ENCODE measurements at places on chromosomes 7 and 10.

GRCh38 chr7:46032942-46033341 lies 111.9 kb upstream of the IGFBP3 start:
- no peak overlapping the region for H3K4me3 ChIP-seq
- H3K27me3 ChIP-seq, result no peaks in the 10 kb centered on the region
- H3K36me3 ChIP-seq, result no peaks in the 10 kb centered on the region
- no peak for DNase-seq

GRCh38 chr10:30456266-30456665 lies 22.3 kb downstream of the MAP3K8 start:
- H3K36me3 ChIP-seq, result peaks cover 4% of the 10 kb centered on the region
- no peak overlapping the region for H3K4me3 ChIP-seq
- H3K27ac ChIP-seq, result no peak overlapping the region
- H3K27me3 ChIP-seq, result no peaks in the 10 kb centered on the region
- DNase-seq, result no peak

GRCh38 chr10:80855348-80855971 lies 317.8 kb downstream of the SH2D4B start:
- H3K4me1 ChIP-seq, result no peaks in the 10 kb centered on the region
- no peaks in the 10 kb centered on the region for H3K27me3 ChIP-seq
- H3K27ac ChIP-seq, result no peak overlapping the region
- H3K4me3 ChIP-seq, result no peak overlapping the region

DNA sequence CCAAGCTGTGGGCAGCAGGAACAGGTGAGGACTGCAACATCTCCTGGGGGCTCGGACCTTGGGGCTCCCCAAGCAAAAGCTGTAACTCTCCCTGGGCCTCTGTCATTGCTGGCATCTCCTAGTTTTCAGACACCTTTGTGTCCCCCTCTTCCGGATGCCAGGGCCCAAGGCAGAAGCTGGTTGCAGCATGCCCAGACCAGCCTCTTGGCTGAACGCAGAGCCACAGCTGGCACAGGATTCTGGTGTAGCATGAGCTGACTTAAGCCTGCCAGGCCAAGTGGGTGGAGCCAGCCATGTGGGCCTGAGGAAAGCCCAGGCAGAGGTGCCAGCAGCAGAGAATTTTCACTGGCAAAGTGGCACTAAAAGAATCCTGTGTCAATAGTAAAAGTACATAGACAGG lies 43.5 kb downstream of the ZWINT start:
- no peaks in the 10 kb centered on the region for H3K4me1 ChIP-seq
- H3K27ac ChIP-seq, result no peak overlapping the region
- H3K4me3 ChIP-seq, result no peak overlapping the region
- H3K36me3 ChIP-seq, result no peaks in the 10 kb centered on the region

DNA sequence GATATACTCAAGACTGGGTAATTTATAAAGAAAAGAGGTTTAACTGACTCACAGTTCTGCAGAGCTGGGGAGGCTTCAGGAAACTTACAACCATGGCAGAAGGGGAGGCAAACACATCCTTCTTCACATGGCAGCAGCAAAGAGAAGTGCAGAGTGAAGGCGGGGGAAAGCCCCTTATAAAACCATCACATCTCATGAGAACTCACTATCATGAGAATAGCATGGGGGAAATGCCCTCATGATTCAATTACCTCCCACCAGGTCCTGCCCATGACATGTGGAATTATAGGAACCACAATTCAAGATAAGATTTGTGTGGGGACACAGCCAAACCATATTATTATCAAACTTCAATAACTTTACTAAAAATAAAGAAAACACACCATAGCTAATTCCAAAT lies 30.4 kb upstream of the JAZF1 start:
- no peak for DNase-seq
- H3K27me3 ChIP-seq, result no peaks in the 10 kb centered on the region
- no peaks in the 10 kb centered on the region for H3K4me1 ChIP-seq
- H3K4me3 ChIP-seq, result no peak overlapping the region

DNA sequence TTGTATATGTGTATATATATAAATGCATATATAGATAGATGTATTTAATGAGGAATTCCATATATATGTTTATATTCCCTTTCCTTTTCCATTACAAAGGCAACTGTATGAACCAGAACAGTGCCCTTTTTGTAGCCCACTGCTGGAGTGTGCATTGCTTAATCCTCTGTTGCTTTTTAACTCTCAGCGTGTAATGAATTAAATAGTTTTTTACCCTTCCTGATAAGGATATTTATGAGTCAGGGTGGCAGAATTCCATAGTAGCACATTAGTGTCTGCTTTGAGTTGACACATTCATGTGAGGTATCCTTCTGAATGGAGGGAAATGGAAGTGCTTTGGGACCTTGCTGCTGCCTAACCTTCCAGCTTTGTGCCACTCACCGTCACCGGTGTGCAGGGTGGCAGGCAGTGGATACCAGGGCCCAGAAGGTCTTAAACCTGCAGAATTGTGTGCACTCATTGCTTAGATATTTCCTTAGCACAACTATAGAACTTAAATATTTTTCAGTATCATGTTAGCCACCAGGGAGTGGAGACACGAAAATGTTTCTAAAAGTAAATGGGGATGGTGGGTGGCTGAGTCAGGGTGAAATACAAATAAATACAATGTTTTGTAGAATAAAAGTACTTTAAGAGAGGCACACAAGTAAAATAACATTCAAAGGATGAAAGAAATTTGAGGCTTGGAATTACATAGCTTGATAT lies 117.9 kb downstream of the SND1 start:
- H3K4me3 ChIP-seq, result no peak overlapping the region
- H3K4me1 ChIP-seq, result no peaks in the 10 kb centered on the region
- no peak overlapping the region for H3K27ac ChIP-seq
- no peaks in the 10 kb centered on the region for H3K36me3 ChIP-seq
- no peaks in the 10 kb centered on the region for H3K27me3 ChIP-seq

- H3K27ac ChIP-seq, result peak overlapping the region; percentile 42
- H3K4me1 ChIP-seq, result no peaks in the 10 kb centered on the region
- H3K4me3 ChIP-seq, result no peak overlapping the region
Observed at GRCh38 chr7:101401390-101402080, 38.9 kb downstream of the COL26A1 start.

DNA sequence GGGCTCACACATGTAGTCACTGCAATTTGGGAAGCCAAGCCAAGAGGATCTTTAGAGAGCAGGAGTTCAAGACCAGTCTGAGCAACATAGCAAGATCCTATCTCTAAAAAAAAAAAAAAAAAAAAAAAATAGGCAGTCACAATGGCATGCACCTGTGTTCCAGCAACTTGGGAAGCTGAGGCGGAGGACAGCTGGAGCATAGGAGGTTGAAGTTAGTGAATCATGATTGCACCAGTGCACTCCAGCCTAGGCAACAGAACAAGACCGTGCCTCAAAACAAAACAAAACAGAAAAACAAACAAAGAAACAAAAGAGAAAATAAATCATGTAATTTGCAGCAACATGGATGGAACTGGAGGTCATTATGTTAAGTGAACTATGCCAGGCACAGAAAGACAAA lies 33.6 kb upstream of the BICC1 start:
- H3K36me3 ChIP-seq, result no peaks in the 10 kb centered on the region
- DNase-seq, result no peak
- H3K4me1 ChIP-seq, result no peaks in the 10 kb centered on the region
- no peak overlapping the region for H3K4me3 ChIP-seq

DNA sequence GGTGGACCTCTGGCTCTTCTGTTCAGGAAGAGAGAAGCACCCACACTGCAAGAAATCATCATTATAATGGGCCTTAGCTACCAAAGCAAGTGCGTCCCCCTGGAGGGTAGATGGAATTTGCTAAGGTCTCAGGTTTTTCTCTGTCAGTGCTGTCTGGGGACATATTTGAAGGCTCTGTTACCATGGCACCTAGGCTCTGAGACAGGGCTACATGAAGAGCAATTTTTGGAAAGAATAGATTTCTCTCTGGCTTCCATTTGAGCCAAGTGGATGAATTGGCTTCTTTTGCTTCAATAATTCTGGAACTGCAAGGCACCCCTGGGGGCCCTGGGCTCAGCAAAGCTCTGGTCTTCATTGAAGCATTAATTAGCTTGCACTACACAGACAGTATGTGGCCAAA lies 349.1 kb upstream of the GALNT17 start:
- DNase-seq, result no peak
- H3K4me3 ChIP-seq, result no peak overlapping the region
- H3K27ac ChIP-seq, result no peak overlapping the region

DNA sequence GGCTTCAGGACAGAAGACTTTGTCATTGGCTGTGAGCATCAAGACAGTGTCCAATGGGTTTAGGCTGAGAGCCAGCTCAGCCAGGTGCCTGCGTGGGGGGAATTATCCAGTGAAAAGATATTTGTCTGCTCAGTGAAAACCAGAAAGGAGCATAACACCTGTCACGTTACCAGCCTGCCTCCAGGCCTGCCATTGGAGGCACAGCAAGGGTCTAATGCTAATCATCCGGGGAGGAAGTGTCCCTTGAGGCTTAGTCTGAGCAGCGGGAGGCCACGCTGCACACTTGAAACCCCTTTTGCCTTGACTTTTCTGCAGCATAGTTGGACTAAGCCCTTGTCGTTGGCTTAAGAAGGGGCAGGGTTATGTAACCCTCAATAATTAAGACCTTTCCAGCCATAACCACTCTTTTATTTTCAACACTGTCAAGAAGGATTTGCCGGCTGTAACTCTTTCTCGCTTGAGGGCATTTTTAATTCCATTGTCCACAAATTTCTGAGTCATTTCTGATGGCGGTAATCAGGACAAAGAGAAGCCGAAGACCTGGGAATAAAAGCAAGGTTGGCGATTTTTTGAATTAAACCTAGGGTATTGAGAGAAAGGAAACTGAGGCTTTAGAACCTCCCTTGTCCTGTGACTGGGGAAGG lies 639.6 kb upstream of the FOXK1 start:
- no peak for DNase-seq
- H3K4me1 ChIP-seq, result no peaks in the 10 kb centered on the region
- no peaks in the 10 kb centered on the region for H3K27me3 ChIP-seq
- no peak overlapping the region for H3K27ac ChIP-seq
- no peaks in the 10 kb centered on the region for H3K36me3 ChIP-seq

- H3K4me1 ChIP-seq, result no peaks in the 10 kb centered on the region
- H3K27ac ChIP-seq, result no peak overlapping the region
Observed at GRCh38 chr7:156307193-156307592, 333.4 kb upstream of the RNF32 start.

- DNase-seq, result no peak
- no peaks in the 10 kb centered on the region for H3K27me3 ChIP-seq
- H3K27ac ChIP-seq, result no peak overlapping the region
Observed at GRCh38 chr7:39306016-39306570, 260.1 kb upstream of the YAE1 start.

GRCh38 chr10:9254353-9254752 lies 1199.9 kb downstream of the GATA3 start:
- no peaks in the 10 kb centered on the region for H3K27me3 ChIP-seq
- H3K36me3 ChIP-seq, result no peaks in the 10 kb centered on the region
- H3K4me1 ChIP-seq, result no peaks in the 10 kb centered on the region
- no peak overlapping the region for H3K4me3 ChIP-seq
- no peak overlapping the region for H3K27ac ChIP-seq

DNA sequence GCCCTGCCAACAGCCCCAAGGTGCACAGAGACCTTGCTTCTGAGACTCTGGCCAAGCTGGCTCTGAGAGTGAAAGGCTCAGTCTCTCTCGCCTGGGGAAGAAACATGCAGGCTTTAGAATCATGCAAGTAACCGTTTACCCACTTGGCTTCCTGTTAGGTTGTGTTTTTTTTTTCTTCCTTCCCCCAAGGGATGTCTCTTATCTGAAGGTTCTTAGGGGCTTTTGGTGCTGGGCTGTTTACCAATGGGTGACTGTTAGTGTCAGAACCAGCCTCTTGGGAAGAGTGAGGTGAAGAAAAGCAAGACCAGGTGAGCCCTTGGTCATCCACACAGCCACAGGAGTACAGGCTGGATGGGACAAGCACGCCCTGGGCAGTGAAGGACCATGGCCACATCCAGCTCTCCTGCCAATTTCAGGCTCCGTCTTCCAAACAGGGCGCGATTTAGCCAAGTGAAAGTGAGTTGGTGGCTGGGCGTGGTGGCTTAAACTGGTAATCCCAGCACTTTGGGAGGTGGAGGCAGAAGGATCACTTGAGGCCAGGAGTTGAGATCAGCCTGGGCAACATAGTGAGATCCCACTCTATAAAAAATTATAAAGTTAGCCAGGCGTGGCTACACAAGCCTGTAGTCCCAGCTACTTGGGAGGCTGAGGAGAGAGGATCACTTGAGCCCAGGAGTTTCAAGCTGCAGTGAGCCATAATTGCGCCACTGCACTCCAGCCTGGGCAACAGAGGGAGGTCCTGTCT lies 76.3 kb upstream of the CUX1 start:
- H3K27me3 ChIP-seq, result no peaks in the 10 kb centered on the region
- no peak overlapping the region for H3K4me3 ChIP-seq
- H3K4me1 ChIP-seq, result no peaks in the 10 kb centered on the region

DNA sequence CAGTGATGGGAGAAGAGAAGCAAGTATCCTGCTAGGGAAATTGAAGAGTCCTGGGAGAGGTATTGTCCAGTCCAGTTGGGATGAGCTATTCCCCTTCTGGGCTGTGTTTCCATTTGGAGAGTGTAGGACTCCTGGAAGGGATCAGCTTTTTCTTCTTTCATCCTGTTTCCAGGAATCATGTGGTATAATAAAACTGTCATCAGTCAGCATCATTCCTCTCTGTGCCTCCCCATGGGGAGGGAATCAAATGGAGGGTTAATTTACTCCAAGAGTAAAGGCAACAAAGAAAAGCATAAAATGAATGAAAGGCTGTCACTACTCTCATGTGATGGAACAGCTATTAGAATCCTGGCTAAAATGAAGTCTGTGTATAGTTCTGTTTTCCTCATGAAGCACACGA lies 429.9 kb downstream of the SORCS3 start:
- no peaks in the 10 kb centered on the region for H3K4me1 ChIP-seq
- H3K36me3 ChIP-seq, result no peaks in the 10 kb centered on the region
- H3K4me3 ChIP-seq, result no peak overlapping the region

DNA sequence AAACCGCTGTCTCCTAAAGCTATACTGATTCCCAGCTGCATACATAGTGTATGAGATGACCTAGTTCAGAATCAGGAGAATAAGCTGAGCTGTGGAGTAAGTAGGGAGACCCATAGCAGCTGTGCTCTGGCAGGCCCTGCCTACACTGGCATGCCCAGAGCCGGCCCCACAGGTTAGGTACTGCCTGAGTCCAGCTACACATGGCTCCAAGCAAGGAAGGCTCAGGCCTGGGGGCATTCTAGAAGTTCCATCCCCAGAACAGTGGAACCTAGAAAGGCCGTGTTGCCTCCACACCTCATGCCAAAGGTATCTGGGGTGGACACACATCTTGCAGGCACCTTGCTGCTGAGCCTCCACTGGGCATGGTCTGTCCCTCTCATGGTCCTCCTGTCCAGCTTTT lies 195.7 kb upstream of the CDCA7L start:
- DNase-seq, result no peak
- no peak overlapping the region for H3K4me3 ChIP-seq
- H3K27ac ChIP-seq, result no peak overlapping the region
- no peaks in the 10 kb centered on the region for H3K4me1 ChIP-seq
- H3K27me3 ChIP-seq, result no peaks in the 10 kb centered on the region
- H3K36me3 ChIP-seq, result no peaks in the 10 kb centered on the region

DNA sequence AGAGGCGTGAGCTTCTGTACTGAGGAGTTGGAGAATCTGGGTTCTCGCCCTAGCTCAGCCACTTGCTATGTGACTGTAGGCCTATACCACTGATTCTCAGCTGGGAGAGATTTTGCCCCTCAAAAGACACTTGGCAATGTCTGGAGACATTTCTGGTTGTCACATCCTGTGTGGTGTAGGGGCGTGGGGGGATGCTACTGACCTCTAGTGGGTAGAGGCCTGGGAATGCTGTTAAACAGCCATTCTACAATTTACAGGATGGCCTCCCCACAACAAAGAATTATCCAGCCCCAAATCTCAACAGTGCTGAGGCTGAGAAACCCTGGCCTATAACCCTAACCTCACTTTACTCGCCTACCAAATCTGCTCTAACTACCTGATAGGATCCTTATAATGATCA lies 58.8 kb upstream of the GAD2 start:
- no peak for DNase-seq
- H3K4me1 ChIP-seq, result no peaks in the 10 kb centered on the region
- no peak overlapping the region for H3K27ac ChIP-seq
- H3K36me3 ChIP-seq, result no peaks in the 10 kb centered on the region
- H3K27me3 ChIP-seq, result no peaks in the 10 kb centered on the region
